ENCODE measurements at places on chromosomes 16 and 17. TPM values are rescaled to one million over a fixed set of nuclear protein-coding genes. Genes with fewer than 3 reads are reported as not detected.

- H3K4me1 ChIP-seq, result no peaks in the 10 kb centered on the region
- H3K27me3 ChIP-seq, result no peaks in the 10 kb centered on the region
- DNase-seq, result no peak
- no peak overlapping the region for H3K4me3 ChIP-seq
- H3K36me3 ChIP-seq, result no peaks in the 10 kb centered on the region
Measured at GRCh38 chr16:80018466-80018865, 417.9 kb upstream of the MAF start.

GRCh38 chr16:82016263-82016662 lies 5.0 kb upstream of the SDR42E1 start:
- H3K4me1 ChIP-seq, result no peaks in the 10 kb centered on the region
- H3K27me3 ChIP-seq, result no peaks in the 10 kb centered on the region
- H3K36me3 ChIP-seq, result no peaks in the 10 kb centered on the region
- no peak overlapping the region for H3K27ac ChIP-seq
- no peak overlapping the region for H3K4me3 ChIP-seq

DNA sequence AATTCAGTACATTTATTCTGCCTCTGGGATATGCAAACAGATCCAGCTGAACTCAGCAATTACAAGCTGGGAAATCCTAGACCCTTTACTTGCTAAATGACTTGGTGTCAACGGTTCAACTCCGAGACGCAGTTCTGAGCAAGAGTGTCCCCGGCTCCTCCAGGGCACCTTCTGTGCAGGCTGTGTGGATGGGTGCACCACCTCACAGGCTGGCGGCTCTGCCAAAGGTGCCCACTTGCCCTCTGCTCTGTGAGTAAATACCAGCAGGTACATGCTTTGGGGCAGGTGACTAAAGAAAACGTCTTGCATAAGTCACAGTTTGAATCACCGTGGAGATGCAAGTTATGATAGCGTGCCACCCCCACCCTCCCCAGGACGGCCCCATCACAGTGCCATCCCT lies 23.3 kb downstream of the MAP1LC3B start:
- H3K36me3 ChIP-seq, result peaks cover 52% of the 10 kb centered on the region
- no peak overlapping the region for H3K27ac ChIP-seq
- H3K27me3 ChIP-seq, result no peaks in the 10 kb centered on the region
- no peak for DNase-seq

GRCh38 chr17:50904518-50905459 lies 38.6 kb upstream of the TOB1 start:
- peak overlapping the region; percentile 90 for H3K27ac ChIP-seq
- peak; percentile 98 for DNase-seq
- H3K4me1 ChIP-seq, result peaks cover 48% of the 10 kb centered on the region
- H3K4me3 ChIP-seq, result no peak overlapping the region

The SGCA gene
- not detected for total RNA-seq

The FBXW10 gene
- 1.4 TPM for total RNA-seq

All from thyroid gland (tissue), 4 donors.